ENCODE measurements at places on chromosomes 16 and 17.

DNA sequence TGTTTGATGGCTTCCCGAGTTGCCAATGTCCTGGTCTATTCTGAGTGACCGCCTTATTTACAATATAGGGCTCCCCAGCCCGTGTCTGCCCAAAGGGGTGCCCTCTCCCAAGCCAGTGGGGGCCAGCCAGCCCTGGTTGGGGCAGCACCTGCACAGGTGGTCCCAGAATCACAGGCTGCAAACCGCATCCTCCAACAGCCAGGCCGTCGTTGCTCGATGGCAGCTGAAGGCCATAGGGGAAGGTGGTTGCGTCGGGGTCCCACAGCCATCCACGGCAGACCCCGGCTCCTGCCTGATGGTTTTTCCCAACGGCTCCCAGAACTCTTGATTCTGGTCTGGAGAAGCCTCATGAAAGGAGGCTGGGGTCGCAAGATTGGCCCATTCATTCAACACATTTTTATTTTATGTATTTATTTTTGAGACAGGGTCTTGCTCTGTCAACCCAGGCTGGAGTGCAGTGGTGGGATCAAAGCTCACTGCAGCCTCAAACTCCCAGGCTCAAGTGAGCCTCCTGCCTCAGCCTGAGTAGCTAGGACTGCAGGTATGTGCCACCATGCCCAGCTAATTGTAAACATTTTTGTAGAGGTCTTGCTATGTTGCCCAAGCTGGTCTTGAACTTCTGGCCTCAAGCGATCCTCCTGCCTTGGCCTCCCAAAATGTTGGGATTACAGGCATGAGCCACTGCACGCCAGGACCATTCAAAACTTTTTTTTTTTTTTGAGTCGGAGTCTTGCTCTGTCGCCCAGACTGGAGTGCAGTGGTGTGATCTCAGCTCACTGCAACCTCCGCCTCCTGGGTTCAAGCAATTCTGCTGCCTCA is 79.0 kb upstream of the TOB1 start:
- no peak for DNase-seq

GRCh38 chr16:20291208-20292206 is 35.8 kb downstream of the GP2 start:
- no peak for DNase-seq

- no peak for DNase-seq
These were observed 29.1 kb downstream of the ENDOV start for GRCh38 chr17:80443916-80444643.

DNA sequence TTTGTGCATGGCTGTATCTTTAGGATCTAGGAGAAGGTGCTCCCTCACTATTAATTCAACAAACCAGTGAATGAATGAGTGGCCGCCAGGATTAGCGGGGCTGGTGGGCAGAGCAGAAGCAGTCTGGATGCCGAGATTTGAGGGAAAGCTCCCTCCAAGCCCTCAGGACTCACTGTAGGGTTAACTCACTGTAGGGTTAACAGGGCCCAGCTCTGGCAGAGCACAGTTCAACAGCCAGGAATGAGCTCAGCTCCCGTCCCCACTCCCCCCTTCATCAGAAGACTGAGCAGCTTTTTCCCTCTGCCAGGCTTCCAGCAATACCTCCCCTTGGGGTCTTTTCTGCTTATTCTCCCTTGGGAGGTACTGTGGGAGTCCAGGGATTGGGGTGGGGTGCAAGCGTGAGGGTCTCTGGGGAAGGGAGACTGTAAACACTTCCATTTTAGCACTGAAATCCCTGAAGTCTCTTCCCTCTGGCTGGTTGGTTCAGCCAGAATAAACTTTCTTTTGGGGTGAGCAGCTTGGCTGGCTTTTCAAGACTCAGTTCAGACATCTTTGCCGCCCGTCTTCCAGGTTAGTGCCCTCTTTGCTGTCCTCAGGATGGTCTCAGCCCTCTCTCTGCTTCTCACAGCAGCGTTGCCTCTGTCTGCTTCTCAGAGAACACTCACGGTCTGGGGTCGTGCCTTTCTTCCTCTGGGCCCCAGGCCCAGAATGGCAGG is 53.7 kb upstream of the WSB1 start:
- DNase-seq: no peak

- no peak for DNase-seq
These were observed 8.4 kb upstream of the PPP1R1B start for GRCh38 chr17:39618246-39618913.

All from T-helper 1 cell (primary cell).